Naive thymus-derived CD8-positive, alpha-beta T cell (primary cell): ENCODE measurements at places on chromosomes 2 and 18.

DNA sequence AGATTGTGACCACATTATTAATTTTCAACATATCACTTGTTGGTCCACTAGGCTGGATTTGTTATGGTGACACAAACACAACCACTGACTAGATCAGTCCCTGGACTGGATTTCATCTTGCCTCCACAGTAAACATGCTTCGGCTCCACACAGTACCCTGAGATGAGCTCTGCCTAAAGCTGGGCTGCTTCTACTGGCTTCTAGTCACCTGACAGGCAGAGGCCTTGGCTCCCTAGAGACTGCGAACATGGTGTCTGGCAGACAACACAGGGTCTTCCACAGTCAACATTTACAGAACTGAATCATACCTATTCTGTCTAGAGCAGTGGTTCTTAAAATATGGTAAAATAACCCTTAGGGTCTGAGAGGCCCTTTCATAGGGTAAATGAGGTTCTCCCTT lies 69.2 kb downstream of the RIT2 start:
- H3K36me3 ChIP-seq: no peaks in the 10 kb centered on the region
- no peak for DNase-seq
- no peaks in the 10 kb centered on the region for H3K27me3 ChIP-seq
- no peak overlapping the region for H3K4me3 ChIP-seq

DNA sequence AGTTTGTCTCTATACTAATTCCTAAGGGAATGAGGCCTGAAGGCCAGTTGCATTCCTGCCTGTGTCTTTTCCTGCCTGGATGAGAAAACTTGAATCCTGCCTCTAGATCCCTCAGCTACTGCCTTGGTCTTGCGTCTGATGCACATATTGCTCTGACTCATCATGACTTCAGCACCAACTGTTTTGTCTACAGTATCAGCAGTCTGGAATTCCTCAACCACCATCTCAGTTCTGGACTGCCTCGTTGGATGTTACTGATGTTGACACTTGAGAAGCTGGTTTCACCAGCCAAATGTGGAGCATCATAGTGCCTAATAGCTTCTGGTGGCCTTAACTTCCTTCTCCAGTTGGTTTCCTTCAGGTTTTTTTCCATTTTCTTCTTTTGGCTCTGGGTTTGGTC lies 211.0 kb downstream of the CTNNA2 start:
- H3K4me1 ChIP-seq: no peaks in the 10 kb centered on the region
- no peaks in the 10 kb centered on the region for H3K27me3 ChIP-seq
- DNase-seq: no peak
- H3K4me3 ChIP-seq: no peak overlapping the region
- no peak overlapping the region for H3K27ac ChIP-seq

DNA sequence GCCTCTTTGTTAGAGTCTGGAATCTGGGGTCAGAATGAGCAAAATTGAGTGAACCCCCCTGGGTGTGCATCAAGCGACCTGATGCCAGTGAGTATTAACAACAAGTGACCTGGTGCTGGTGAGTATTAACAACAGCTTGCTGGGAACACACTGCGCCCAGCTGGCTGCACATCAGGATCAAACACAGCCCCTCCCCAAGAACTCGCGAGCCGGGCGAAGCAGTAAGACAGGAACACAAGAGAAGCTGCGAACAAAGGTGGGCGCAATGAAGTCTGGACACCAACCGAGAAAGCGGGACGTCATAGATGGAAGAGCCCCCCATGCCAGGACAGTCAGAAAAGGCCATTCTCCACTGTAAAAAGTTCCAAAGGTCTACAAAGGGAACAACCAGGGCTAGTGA lies 34.3 kb downstream of the CRACDL start:
- H3K4me1 ChIP-seq: no peaks in the 10 kb centered on the region
- H3K4me3 ChIP-seq: no peak overlapping the region
- H3K36me3 ChIP-seq: no peaks in the 10 kb centered on the region
- no peak for DNase-seq
- no peaks in the 10 kb centered on the region for H3K27me3 ChIP-seq

GRCh38 chr2:112869258-112869842 lies 32.8 kb upstream of the IL1B start:
- H3K4me1 ChIP-seq: peaks cover 2% of the 10 kb centered on the region
- H3K27ac ChIP-seq: no peak overlapping the region
- DNase-seq: no peak

GRCh38 chr18:3875376-3875775 lies 425.4 kb downstream of the TGIF1 start:
- no peaks in the 10 kb centered on the region for H3K36me3 ChIP-seq
- DNase-seq: no peak
- peaks cover 4% of the 10 kb centered on the region for H3K4me1 ChIP-seq

GRCh38 chr2:10350761-10351160 lies 48.1 kb downstream of the HPCAL1 start:
- no peaks in the 10 kb centered on the region for H3K36me3 ChIP-seq
- no peak overlapping the region for H3K4me3 ChIP-seq
- H3K4me1 ChIP-seq: peaks cover 80% of the 10 kb centered on the region

DNA sequence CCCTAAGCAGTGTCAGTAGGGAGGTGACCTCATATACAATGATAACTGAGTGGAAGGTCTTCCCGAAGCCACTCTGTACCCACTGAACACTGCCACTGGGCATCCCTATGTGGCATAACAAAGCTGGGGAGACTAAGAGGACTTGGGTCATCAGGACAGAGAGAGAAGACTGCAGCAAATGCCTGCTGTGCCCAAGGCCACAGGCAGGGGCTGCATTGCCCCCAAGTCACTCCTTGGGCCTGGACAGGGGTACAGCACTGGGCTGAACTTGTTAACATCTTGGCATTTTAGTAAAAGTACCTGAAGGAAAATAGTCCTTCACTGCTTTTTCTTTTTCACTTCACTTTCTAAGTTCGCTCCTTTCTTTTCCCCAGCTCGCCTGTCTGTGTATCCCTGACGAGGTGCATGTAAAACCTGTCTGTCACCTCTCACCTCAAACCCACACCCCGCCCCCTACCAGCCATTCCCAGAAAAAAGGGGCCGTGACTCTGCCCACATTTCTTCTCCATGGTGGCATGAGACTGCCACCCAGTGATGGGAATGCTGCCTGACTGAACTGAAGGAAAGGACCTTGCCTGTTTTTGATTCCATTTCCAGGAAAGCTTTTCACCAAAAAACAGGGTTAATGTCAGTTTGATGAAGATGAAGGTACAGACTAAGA lies 62.9 kb downstream of the MTHFD2 start:
- no peaks in the 10 kb centered on the region for H3K4me1 ChIP-seq
- no peak overlapping the region for H3K4me3 ChIP-seq
- no peak overlapping the region for H3K27ac ChIP-seq
- H3K36me3 ChIP-seq: no peaks in the 10 kb centered on the region
- H3K27me3 ChIP-seq: no peaks in the 10 kb centered on the region

DNA sequence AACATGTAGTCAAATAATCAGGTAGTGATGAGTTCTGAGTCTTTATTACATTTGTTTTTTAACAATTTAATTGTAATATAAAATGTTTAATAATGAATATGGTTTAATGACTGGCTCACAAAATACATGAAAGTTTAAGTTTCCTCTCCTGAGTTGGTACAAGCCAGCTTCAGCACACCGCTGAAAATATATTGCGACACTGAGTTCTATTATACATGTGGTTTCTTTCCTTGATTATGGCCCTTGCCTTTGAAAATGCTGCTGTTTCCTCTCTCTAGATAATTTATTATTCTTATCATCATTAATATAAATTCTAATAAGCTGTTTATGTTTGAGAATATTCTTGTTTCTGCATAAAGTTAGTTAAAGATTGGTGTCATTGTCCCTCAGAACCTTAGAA lies 249.3 kb downstream of the PARD3B start:
- no peak for DNase-seq
- no peaks in the 10 kb centered on the region for H3K36me3 ChIP-seq
- H3K27ac ChIP-seq: no peak overlapping the region
- no peak overlapping the region for H3K4me3 ChIP-seq

DNA sequence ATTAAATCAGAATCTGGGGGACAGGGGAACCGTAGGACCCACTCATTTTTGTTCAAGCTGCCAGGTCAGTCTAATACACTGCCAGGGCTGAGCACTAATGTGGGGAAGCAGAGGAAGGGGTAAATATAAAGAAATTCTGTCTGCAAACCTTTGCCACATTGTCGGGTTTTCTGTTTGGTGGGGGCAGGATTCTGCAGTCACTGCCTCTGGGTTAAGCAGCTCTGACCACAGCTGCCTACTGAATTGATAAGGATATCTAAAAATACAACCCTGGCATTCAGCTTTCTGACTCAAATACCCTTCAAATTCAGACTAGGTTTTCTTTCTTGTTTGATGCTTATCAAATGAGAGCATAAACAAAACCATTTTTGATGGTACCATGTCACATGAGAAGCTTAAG lies 6.0 kb downstream of the DNER start:
- H3K4me3 ChIP-seq: no peak overlapping the region
- no peak for DNase-seq
- peaks cover 51% of the 10 kb centered on the region for H3K27me3 ChIP-seq
- H3K36me3 ChIP-seq: peaks cover 8% of the 10 kb centered on the region
- peaks cover under 1% of the 10 kb centered on the region for H3K4me1 ChIP-seq

GRCh38 chr2:100247256-100248043 lies 74.9 kb downstream of the LONRF2 start:
- no peak for DNase-seq
- H3K27me3 ChIP-seq: peaks cover 6% of the 10 kb centered on the region
- no peak overlapping the region for H3K27ac ChIP-seq
- no peaks in the 10 kb centered on the region for H3K4me1 ChIP-seq
- no peak overlapping the region for H3K4me3 ChIP-seq

DNA sequence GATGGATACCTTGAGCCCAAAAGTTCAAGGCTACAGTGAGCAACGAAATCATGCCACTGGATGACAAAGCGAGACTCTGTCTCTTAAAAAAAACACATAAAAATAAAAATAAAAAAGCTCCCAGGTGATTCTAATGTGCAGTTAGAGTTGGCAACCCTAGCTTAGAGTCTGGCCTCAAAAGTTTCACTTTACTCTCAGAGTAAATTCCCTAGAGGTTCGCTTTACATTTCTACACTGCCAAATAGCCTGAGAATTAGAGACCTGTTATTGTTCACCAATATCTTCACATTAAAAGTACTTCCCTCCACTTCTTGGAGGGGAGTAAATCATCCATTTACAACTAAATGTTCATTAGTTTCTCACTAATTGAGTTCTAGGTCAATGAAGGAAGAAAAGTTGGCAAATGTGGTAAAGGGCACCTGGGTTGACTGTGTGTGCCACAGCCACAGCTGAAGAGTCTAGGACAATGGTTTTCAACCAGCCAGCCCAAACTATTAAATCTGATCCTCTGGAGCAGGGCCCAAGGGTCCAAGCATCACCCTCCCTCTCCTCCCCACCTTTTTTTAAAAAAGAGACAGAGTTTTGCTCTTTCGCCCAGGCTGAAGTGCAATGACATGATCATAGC lies 15.2 kb upstream of the TMEM37 start:
- peaks cover 13% of the 10 kb centered on the region for H3K4me1 ChIP-seq
- H3K27me3 ChIP-seq: peaks cover 2% of the 10 kb centered on the region
- no peaks in the 10 kb centered on the region for H3K36me3 ChIP-seq
- DNase-seq: no peak
- no peak overlapping the region for H3K27ac ChIP-seq
- no peak overlapping the region for H3K4me3 ChIP-seq

DNA sequence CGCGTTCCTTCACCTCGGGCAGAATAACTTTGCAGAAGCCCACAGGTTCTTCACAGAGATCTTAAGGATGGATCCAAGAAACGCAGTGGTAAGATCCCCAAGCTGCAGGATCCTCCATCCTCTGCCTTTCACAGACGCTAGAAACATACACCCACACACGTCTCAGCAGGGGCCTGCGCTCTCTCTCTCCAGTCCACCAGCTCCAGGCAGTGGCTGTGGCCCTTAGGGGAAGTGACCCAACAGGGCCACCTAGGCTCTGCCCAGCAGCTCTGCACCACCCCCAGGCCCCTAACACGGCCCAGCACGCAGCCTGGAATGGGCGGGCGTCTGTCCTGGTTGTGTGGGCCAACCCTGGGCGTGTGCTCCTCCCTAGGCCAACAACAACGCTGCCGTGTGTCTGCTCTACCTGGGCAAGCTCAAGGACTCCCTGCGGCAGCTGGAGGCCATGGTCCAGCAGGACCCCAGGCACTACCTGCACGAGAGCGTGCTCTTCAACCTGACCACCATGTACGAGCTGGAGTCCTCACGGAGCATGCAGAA lies 40.4 kb downstream of the ADI1 start:
- H3K27ac ChIP-seq: peak overlapping the region; percentile 16
- no peaks in the 10 kb centered on the region for H3K27me3 ChIP-seq
- H3K4me3 ChIP-seq: no peak overlapping the region
- no peaks in the 10 kb centered on the region for H3K4me1 ChIP-seq

DNA sequence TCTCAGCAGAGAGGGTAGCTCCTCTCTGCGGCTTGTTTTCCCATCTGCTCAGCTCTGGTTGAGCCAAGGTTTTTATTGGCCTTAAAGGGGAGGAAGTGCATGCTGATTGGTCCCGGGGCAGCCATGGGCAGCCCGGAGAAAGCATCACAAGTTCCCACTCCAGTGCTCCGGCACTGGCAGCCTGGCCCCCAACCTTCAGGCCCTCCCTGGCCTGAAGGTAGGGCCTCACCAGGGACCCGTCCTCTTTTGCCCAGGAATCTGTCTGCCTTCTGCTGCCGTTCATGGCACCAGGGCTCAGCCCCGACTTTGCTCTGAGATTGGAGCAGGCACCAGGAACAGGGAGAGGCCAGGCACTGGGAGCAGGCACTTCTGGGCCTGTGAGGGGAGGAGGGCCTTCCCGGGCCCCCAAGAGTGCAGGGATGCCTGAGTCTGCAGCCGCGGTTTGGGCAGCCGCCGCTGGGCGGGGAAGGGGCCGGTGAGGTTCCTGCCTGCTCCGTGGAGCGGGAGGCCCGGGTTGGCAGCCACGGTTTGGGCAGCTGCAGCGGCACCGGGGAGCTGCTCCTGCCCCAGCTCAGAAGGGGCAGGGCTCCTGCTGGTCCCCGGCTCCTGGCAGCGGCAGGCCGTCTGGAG lies 17.5 kb upstream of the ILKAP start:
- H3K36me3 ChIP-seq: no peaks in the 10 kb centered on the region
- no peaks in the 10 kb centered on the region for H3K4me1 ChIP-seq
- peak overlapping the region; percentile 38 for H3K4me3 ChIP-seq
- H3K27ac ChIP-seq: no peak overlapping the region

GRCh38 chr2:54423213-54423612 lies 32.9 kb upstream of the SPTBN1 start:
- no peaks in the 10 kb centered on the region for H3K36me3 ChIP-seq
- no peaks in the 10 kb centered on the region for H3K27me3 ChIP-seq
- peaks cover 11% of the 10 kb centered on the region for H3K4me1 ChIP-seq
- no peak overlapping the region for H3K27ac ChIP-seq

GRCh38 chr18:14970027-14970426 lies 222.1 kb downstream of the ANKRD30B start:
- H3K4me3 ChIP-seq: no peak overlapping the region
- H3K4me1 ChIP-seq: no peaks in the 10 kb centered on the region
- no peak for DNase-seq

DNA sequence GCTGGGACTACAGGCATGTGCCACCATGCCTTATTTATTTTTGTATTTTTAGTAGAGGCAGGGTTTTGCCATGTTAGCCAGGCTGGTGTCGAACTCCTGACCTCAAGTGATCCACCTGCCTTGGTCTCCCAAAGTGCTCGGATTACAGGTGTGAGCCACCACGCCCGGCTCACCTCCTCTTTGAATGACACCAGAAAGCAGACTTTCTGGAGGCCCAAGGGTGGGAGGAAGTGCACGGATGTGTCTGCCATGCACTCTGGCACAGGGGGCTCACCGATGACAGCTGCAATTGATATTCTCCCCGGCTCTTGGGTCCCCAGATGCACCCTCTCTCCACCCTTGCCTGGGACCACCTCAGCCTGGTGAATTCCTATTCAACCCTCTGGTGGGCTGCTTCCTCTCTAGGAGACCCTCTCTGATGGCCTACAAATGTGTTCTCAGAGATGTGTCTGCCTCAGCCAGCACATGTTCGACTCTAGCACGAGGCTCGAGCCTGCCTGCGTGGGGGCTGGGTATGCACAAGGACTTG lies 87.3 kb downstream of the SEPTIN10 start:
- no peak overlapping the region for H3K27ac ChIP-seq
- peaks cover 2% of the 10 kb centered on the region for H3K4me1 ChIP-seq
- peaks cover 7% of the 10 kb centered on the region for H3K27me3 ChIP-seq
- no peak for DNase-seq
